ENCODE measurements at places on chromosomes 11 and 22. TPM values are rescaled to one million over a fixed set of nuclear protein-coding genes. Genes with fewer than 3 reads are reported as not detected.

DNA sequence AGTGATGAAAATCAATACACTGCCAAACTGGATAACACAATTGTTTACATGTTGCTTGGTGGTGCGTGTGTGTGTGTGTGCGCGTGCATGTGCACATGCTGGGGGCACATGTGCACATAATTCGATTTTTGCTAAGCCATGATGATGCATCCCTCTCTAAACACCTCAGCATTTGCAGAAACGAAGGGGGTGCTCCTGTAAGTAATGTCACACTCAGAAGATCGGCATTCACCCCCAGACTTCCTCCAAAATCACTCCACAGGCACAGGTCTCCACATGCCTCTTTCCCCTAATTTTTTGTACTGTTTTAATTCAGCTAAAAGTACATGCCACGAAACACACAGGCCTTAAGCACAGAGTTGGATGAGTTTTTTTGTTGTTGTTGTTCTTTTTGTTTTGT lies 341.5 kb downstream of the SHANK2 start:
- DNase-seq: no peak

GRCh38 chr22:44944883-44945601 lies 64.8 kb downstream of the PHF21B start:
- DNase-seq: no peak

DNA sequence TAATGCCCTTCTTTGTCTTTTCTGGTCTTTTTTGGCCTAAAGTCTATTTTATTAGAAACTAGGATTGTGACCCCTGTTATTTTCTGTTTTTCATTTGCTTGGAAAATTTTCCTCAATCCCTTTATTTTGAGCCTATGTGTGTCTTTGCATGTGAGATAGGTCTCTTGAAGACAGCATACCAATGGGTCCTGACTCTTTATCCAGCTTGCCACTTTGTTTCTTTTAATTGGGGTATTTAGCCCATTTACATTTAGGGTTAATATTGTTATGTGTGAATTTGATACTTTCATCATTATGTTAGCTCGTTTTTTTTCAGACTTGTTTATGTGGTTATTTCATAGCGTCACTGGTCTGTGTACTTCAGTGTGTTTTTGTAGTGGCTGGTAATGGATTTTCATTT lies 682.6 kb downstream of the JRKL start:
- DNase-seq: no peak

- DNase-seq: no peak
Observed at GRCh38 chr11:103953797-103954486, 82.5 kb upstream of the DDI1 start.

- no peak for DNase-seq
Observed at GRCh38 chr22:37259540-37260029, 15.5 kb upstream of the RAC2 start.

Gene P2RX6
- total RNA-seq: 0.27 TPM

All from colonic mucosa (tissue), 4 donors.